Adrenal gland (tissue), 19 donors: ENCODE measurements at places on chromosomes 12 and 14. TPM values are rescaled to one million over a fixed set of nuclear protein-coding genes. Genes with fewer than 3 reads are reported as not detected.

Gene MYBPC1
- 0.37 TPM for polyA plus RNA-seq

Gene GALNT16
- polyA plus RNA-seq, result 7.7 TPM

Gene PNMA1
- 14.4 TPM for polyA plus RNA-seq

Gene LRCOL1
- polyA plus RNA-seq, result 0.88 TPM

Gene GPHB5
- polyA plus RNA-seq, result not detected

Gene SDSL
- 23.8 TPM for polyA plus RNA-seq

Gene OAS3
- 2.7 TPM for polyA plus RNA-seq

Gene NGB
- polyA plus RNA-seq, result 15.4 TPM

Gene PRKAG1
- polyA plus RNA-seq, result 60.1 TPM

Gene FGF23
- 0.13 TPM for polyA plus RNA-seq

Gene METTL17
- polyA plus RNA-seq, result 86.9 TPM
